NCI-H2171 (cell line): ENCODE measurements at places on chromosomes 7 and 10.

DNA sequence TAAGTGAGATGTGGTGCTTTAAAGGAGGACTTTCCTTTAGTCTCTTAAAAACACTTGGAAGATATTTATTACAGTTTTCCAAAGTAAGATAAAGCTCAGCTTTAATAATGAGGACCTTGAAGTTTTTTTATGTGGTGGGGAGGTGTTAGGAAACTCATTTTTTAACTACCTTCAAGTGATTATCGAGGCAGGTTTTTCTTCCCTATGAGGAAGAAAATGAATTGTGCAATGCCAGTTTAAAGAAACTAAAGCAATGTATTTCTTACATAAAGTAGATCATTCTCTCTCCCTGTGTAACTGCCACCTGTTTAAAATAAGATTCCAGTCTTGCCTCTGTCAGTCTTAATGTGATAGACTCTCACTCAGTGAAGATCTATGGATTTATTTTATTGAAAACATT is 27.9 kb downstream of the ZEB1 start:
- DNase-seq, result no peak

- DNase-seq, result no peak
Measured at GRCh38 chr7:138303230-138304070, 156.6 kb upstream of the TRIM24 start.

GRCh38 chr10:22570733-22571430 is 143.5 kb downstream of the PIP4K2A start:
- no peak for DNase-seq

DNA sequence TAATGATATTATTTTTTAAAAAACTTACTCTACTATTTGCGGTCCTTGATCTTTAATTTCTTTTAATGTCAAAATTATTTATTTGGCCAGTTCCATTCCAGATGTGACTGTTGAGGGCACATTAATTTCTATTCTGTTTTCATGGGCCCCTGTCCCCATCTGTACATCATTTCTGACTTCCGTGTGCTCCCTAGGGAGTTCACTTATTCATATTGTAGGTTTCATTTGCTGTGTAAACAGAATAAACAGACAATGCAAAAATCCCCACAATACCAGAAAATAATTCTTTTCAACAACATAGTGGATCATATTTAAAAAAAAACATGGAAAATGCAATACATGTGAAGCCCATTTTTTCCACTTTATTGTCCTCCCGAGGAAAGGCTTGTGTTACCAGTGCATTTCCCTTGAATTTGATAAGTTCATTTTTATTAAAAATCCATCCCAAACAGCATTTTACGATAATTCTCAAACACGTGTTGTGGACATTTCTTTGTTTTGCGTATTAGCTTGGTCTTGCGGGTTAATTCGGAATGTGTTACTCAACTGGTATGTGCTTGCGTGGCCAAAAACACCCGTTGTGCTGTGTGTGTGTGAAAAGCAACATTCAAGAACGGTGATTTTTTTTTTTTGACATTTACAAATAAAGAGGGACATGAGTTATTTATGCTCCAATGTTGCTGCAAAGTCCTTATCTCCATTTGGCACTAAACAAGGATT is 138.4 kb downstream of the MGMT start:
- DNase-seq, result no peak

DNA sequence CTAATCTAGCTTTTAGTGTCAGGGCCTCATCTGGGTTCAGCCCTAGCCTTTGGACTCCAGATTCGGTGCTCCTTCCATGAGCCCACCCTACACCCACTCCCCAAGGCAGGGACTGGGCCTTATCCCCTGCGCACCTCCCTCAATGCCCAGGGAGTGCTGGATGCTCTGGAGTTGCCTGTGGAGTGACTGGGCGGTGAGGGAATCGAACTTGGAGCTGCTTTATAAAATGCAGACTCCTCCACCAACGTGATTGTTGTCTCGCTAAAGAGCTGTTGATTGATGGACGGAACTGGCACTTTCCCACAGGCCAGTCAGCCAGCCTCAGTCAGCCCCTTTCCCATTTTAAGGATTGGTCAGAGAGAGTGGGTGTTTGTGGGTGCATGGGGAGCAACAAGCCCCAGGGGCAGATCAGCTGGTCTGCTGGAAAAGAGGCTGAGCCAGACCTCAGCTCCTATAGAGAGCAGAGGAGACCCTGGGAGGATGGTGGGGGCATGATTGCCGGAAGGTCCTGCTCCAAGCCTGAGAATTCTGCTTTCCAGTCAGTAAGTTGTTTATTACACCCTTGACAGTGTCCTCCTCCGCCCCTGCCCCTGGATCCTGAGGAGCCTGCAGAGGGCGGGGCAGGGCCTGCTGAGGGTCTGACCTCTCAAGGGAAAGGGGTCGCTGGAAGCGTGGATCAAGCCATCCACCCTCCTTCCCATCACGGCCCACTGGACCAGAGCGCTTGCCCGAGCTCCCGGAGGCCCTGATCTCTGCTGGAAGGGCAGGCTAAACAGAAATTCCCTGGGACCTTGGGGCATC is 16.7 kb downstream of the UNC5B start:
- DNase-seq, result no peak

- no peak for DNase-seq
Measured at GRCh38 chr7:38199782-38200181, 21.7 kb downstream of the STARD3NL start.

- DNase-seq, result no peak
Measured at GRCh38 chr10:12529976-12530375, 180.6 kb downstream of the CAMK1D start.

GRCh38 chr10:123573236-123574108 is 92.7 kb upstream of the GPR26 start:
- no peak for DNase-seq

DNA sequence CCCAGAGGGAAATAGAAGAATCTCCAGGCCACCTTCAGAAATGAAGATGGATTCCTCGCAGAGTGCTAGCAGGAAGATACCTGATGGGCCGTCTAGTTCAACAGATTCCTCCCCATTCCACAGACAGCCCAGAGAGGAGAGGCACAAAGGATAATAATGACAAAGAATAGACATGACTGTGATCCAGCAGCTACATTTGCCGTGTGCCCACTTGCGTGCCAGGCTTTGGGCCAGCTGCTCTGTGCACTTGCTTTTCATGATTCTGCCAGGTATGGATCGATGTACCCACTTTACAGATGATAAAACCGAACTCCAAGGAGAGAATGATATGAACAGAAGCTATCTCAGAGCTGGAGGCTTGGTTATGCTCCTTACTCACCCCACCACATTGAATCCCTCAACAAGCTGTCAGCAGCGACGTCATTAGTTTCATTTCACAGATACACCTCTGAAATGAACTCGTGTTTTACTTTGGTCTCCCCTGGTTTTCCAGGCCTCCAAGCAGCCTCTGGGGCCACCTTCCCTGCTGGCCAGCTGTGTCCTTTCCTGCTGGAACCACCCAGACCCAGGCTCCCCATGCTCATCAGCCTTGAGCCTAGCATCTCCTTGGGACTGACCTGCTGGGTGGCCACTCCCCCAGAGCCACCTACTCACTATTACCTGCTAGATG is 11.9 kb upstream of the WDFY4 start:
- DNase-seq, result no peak

- DNase-seq, result no peak
Measured at GRCh38 chr10:67241451-67241850, 315.6 kb downstream of the LRRTM3 start.

DNA sequence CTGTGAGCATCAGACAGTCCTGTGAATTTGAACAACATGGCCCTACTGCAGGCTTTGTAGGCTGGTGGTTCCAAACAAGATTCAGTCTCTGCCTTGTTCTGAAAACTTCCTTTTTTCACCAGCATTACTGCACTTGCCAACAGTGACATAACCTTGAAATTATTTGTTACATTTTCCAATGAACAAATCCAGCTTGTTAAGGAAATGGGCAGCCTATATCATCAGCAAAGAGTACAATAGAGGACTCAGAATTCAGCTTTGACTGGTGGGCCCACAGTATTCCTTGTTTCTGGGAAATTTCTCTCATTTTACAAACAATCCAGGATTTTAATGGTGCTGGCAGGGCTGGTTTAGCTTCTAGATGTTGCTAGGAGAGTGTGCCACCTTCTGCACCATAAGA is 703.7 kb upstream of the FZD8 start:
- no peak for DNase-seq

- DNase-seq, result no peak
Measured at GRCh38 chr10:77031531-77032187, 605.9 kb downstream of the KCNMA1 start.

DNA sequence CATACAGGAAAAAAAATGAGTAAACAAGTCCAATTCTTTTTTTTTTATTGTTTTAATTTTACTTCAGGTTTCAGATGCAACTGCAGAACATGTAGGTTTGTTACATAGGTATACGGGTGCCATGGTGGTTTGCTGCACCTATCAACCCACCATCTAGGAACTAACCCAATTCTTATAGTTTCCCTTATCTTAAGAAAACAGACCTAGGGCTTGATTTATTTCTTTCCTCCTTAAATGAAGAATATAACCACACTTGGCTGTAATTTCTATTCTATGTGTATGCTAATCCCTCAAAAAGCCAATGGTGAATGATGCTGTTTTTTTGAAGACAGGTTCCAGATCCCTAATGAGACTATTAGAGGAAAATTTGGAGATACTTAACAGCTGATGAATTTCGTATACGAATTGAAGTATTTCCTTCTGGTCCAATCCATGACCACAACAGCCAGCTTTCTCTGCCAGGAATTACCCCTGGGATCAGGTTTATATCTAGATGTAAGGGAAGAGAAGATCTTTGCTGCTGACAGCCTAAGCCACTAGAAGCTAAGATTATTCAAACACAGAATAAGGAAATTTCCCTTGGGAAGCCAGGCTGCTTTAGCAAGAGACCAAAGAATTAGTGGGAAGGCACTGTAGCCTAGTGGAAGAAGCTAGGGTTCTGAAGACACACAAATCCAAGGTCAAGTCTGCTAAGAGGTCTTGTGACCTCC is 115.8 kb downstream of the INHBA start:
- DNase-seq, result no peak

DNA sequence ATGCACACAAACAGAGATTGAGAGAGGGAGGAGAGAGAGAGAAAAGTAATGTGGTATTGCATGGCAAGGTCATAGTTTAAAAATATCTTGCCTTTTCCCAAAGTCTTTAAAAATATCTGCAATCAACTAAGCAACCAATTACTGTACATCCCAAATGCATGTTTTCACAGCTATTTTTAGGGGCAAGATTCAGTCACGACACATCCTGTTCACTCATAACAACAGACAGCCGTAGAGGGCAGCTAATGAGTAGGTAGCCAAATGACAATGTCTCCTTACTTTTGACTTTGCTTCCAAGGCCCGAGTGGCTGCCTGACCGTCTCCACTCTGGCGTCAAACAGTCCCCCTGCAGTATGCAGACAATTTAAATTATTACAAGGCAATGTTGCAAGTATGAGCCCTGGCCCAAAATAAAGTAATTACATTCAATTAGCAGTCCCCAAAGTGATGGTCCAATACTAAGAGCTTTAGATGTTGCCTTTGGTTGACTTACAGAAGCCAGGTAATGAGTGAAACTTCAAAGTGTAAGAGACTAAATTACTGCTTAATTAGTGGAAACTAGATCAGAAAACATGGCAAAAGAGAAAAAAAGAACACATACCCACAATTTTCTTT is 162.9 kb downstream of the MBL2 start:
- no peak for DNase-seq

DNA sequence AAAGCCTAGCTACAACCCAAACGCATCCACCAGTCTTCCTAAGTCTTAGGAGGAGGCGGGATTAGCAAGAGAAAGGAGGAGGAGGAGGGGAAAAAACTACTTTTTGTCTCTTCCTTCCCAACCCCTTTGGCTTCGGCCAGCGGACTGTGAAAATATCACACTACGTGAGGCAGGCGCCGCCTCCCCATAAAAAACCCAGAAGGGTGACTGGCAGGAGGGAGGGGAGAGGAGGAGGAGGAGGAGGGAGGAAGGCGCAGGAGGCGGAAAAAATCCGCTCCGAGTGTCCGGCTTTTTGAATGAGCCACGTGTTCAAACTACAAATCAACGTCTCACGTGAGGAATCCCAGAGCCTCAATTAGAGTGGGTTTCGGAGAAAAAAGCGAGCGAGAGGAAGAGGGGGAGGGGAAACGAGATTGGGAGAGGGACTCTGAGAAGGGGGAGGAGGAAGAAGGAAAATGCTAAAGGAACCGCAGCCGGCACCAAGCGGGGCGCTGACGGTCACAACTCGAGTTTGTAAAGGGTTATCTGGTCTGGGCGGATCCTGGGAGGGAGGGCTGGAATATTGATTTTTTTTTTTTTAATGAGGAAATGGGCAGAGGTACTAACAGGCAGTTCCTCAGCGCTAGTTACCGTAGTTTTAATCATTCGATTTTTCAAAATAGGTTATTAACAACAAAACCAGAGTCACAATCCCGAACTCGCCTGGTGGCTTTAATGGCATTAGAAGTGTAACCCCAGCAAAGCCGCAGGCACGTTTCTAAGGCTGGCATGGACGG is at the start of gene IGF2BP3:
TSS of gene IGF2BP3 (minus strand) at position 162 of the 776 bp plus-strand sequence. CDS start 381 bp downstream, outside the sequence.
- peak; percentile 71 for DNase-seq

DNA sequence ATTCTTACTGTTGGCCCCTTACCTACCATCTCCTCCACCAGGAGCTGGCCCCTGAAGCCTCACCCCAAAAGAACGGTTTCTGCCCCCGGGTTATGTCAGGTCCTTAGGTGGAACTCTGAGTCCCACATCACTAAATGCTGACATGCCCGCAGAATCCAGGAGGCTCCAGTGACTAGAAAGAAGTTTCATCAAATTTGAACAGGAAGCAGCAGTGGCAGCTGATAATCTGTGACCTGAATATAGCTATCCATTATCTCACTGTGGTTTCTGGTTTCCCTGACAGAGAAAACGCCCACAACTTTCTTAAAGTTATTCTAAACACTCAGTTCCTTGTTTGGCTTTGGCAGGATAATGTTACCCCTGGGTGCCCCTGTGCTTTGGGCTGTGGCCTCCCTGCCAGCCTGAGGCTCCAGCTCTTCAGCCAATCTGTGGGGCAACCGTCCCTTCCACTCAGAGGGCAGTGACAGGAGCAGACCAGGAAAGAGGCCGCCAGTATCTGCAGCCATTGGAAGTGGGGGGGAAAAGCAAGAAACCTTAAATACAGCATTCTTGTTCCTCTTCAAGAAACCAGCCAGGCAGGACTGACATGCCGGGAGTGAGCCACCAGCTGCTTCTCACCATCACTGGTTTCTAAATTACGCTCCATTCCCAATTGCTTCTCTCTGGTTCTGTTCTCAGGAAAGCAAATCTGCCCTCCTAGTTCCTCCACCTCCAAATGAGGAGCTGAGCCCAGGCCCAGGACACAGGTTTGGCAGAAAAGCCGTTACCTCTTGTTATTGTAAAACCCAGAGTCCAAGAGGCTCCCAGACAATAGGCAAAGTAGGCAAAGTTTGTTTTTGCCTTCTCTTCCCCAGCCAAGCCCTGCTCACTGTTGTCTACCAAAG is 41.2 kb upstream of the VCL start:
- no peak for DNase-seq

GRCh38 chr7:144903201-144903600 is 67.3 kb upstream of the TPK1 start:
- no peak for DNase-seq

DNA sequence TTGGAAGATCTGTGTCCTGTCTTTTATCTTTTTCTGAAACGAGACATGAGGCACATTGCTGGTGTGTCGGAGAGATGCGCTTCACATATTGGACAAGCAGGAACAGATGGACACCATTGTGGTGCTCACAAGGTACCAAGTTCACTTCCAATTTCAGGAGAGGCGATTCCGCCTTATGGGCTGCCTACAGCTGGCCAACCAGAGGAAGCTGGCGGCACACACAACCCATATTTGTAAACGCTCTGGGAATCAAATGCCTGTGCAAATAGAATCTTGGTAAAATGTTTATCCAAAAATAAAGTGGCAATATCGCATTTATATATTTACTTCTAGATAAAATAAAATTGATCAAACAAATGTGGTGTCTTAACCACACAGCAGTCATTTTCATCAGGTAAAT is 337.4 kb downstream of the TCERG1L start:
- DNase-seq, result no peak

GRCh38 chr7:51244053-51244452 is 72.6 kb downstream of the COBL start:
- no peak for DNase-seq
